EL (cell line): ENCODE measurements at places on chromosomes 7 and 10.

GRCh38 chr7:69903410-69903809 is 305.1 kb downstream of the AUTS2 start:
- DNase-seq: no peak

GRCh38 chr10:48786606-48787282 is 102.1 kb downstream of the WDFY4 start:
- no peak for DNase-seq

DNA sequence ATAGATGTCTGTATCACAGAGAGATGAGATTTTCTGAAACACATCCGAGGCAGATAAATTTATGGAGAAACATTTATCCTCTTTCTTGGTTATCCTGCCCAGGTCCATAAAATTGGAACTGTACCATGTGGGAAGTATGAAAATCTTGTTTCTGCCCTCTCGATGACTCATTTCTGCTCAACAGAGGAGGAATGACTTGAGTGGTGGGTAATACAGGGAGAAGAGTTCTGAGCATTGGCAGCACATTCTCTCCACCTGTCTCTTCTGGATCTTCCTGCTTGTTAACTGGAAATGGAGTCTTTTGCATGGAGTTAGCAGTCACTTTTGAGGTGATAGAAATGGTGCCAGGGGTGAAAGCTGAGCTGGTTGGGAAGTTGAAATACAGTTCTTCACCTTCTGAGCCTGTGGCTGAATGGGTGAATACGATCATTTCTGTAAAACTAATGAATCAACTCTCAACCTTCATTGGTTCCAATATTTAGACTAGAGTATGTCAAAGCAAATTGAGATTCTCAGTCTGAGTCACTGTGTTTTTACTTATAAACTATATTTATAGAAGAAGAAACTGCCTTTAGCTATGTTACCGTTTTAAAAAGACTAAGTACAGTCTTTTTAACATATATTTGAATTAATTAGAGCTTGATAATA is 945.5 kb downstream of the SORCS3 start:
- peak; percentile 57 for DNase-seq

- DNase-seq: no peak
These were observed 111.6 kb upstream of the GLI3 start for GRCh38 chr7:42348631-42349030.

DNA sequence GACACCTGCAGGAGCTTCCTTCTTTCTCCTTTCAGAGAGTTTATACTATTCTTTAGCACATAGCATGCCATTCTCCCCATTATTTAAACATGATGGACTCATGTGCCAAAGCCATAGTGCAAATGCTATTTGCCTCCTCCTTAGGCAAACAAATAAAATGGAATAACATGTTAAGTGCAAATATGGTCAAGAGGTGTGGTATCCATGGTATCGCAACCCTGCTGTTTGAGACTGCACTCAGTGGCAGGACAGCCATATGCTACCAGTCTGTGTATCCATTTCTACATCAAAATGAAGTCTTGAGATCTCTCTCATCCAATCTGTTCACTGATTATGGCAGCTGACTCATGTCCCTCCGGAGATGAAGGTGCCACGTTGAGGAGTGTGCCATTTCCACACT is 22.8 kb downstream of the HEPACAM2 start:
- DNase-seq: no peak

DNA sequence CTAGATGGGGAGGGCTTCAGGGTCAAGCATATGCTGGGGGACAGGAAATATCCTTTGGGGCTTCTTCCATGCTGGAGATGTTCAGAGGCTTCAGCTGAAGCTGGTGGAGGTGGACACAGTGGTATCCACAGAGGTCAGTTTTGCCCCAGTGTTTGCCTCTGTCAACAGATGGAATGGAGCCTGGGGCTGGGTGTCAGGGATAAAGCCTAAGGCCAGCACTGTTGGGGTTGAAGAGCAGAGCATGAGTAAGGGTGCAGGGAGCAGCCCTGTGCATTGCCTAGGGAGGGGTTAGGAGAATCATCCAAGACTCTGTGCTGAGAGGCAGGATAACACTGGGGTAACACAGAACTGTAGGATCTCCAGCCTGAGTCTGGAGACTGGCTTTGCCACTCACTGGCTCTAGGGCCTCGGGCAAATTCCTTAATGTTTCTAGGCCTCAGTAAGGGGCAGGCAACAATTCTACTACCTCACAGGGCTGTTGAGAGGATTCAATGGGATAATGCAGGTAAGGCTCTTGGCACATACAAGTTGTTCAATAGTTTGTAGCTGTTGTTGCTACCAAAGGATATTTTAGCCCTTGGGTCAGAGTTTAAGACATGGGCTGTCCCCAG is 21.8 kb upstream of the MYL7 start:
- peak; percentile 59 for DNase-seq

DNA sequence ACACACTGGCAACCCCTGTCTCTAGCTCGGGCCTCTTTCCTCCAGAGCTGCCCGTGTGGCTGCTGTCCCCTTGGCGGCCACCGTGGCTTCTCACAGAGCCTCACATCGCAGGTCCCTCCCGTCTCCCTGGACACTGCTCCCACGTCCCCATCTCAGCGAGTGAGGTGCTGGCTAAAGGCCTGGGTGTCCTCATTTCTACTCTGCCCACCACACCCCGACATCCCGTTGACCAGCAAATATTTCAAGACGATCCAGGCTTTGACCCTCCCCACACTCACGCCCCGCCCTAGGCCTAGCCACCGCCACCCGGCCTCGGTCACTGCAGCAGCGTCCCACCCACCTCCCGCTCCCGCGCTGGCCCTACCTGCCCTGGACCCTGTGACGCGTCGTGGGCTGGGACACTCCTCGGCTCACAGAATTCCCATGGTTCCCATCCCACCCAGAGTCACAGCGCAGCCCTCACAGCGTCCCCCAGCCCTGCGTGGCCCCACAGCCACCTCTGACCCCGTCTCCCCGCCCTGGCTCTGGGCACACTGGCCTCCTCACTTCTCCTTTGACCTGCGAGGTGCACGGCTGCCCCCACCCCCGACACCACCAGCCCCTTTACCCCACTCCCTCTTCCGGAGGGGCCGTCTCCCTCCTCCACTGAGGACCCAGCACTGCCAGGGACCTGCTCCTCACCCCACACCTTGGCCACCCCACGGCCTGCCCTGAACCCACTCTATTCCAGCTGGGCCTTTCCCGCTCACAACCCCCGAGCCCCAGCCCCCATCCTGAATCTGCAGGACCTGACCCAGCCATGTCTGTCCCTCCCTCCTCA is 6.9 kb downstream of the ADAP1 start:
- DNase-seq: no peak

DNA sequence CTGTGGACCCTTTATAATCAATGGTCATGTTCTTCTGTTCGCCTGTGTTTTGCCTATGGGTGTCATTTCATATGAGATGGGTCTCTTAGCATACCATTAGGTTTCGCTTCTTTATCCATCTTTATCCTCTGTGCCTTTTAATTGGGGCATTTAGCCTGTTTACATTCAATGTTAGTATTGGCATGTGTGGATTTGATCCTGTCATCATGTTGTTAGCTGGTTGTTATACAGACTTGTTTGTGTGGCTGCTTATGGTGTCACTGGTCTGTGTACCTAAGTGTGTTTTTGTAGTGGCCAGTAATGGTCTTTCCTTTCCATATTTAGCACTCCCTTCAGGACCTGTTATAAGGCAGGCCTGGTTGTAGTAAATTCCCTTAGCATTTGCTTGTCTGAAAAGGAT is 90.3 kb downstream of the MYO3A start:
- no peak for DNase-seq

DNA sequence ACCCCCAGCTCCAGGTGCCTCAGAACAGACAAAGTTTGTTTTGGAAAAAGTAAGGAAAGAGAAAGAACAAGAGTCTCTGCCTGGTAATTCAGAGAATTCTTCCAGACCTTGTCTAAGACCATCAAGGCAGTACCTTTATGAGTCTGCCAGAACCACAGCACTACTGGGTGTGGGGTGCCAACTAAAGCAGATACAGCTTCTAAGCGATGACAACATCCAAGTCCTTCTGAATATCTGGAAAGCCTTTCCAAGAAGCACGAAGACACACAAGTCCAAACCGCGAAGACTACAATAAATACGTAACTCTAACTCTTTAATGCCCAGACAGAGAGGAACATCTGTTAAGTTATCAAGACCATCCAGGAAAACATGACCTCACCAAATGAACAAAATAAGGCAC is 94.3 kb downstream of the SIRT1 start:
- DNase-seq: no peak

DNA sequence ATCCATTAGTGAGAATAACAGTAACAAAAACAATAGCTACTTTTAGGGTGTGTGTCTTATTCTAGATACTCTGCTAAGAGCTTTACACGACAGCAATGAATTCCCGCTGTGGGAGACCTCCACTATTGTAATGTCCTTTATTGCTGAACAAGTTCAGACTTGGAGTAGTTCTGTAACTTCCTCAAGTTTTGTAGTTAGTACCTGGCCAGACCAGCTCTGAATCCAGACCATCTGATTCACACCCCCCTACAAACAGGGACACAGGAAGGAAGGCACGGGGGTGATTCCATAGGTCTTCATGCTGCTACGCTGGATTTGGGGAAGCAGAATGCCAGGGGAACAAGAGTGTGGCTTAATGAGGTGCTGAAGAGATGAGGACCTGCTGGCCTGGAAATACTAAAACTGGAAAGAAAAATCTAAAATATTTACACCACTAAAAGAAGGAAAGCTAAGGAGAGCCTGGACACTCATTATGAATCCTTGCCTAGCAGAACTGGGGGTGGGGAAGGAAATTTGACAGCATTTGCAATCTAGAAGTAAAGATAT is 194.6 kb upstream of the TMEM72 start:
- no peak for DNase-seq

- DNase-seq: no peak
These were observed 136.7 kb downstream of the KIF20B start for GRCh38 chr10:89838044-89838615.

DNA sequence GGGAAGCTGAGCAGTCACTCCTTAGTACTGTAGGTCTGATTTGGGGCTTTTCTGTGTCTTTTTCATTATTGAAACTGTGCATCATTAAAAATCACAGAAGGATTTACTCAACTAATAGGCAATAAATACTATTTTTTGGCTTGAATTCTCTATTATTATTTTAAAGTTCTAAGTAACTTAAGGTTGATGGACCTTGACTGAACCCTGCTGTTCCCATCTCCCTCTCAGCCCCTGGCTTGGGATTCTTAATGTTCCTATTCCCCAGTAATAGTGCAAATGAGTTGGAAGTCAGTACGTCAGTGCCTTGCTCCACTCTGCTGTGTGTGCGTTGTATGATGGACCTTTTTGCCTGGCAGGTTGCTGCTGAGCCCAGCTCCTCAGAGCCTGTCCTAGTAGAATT is 166.3 kb downstream of the SND1 start:
- DNase-seq: no peak

DNA sequence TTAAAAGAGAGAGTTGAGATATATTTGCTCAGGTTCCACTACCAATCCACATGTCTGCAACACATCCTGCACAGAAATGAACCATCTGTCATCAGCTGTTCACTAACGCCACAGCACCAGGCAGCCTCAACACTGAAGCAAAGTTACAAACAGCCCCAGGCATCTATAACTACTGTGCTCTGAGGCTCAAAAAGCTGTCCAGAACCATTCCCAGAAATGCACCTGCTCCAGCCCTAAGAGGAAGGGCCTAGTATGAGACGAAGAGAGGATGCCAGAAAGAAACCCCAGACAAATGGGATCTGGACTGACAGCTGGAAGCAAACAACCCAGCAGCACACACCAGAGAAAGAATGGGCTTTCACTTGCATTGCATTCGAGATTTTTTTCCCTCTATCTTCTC is 159.3 kb downstream of the ELMO1 start:
- no peak for DNase-seq

DNA sequence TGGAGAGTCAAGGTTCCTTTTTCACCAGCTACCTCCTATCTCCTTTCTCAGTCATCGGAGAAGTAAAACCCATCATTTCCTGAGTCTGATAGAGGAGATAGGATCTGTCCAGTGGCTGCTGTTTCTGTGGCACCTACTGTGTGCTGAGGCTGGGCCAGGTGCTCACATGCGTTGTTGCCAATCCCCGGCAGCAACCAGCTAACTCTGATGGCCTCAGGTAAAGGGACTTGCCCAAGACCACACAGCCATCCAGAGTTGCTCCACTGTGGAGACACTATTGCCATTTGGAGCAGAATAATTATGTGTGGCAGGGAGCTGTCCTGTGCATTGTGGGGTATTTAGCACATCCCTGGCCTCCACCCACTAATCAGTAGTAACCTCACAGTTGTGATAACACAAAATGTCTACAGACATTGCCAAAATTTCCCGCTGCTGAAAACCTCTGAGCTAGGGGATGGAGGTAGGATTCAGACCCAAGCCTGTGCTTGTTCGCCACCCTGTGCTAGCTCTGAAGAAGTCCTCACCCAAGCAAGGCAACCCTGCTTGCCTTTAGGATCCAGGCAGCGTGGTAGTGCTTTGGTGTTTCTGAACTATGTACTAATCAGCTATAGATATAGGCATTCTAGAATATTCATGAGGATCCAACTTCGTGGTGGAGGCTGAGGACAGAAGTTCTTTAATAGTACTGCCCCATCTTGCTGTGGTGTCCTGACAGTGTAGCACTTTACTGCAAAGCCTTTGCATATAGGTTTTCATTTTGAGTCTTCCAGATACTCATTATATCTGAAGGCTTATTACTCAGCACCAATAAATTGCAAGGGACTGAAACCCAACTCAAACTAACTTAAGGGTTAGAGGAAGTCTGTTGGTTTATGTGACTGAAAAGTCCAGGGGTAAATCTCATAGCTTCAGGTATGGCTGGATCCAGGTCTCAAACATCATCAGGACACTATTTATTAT is 164.6 kb downstream of the GRK5 start:
- DNase-seq: no peak

DNA sequence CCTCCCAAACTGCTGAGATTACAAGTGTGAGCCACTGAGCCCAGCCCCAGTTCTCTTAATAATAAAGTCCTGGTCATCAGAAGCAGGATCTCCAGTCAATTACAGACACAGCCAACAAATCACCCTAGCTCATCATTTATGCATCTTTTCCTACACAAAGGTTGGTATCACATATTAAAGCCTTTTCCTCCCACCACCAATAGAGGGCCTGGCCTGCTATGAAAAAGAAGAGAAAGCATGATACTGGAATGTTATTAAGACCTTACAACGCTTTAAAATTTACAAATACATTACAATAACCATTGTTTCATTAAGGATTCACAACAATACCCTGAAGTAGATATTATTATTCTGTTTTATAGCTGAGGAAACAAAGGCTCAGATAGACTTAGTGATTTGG is 25.9 kb downstream of the VAX1 start:
- DNase-seq: no peak

- DNase-seq: no peak
These were observed 5.4 kb downstream of the SAP25 start for GRCh38 chr7:100568176-100568895.

GRCh38 chr7:152959610-152960009 is 200.1 kb downstream of the ACTR3B start:
- no peak for DNase-seq

DNA sequence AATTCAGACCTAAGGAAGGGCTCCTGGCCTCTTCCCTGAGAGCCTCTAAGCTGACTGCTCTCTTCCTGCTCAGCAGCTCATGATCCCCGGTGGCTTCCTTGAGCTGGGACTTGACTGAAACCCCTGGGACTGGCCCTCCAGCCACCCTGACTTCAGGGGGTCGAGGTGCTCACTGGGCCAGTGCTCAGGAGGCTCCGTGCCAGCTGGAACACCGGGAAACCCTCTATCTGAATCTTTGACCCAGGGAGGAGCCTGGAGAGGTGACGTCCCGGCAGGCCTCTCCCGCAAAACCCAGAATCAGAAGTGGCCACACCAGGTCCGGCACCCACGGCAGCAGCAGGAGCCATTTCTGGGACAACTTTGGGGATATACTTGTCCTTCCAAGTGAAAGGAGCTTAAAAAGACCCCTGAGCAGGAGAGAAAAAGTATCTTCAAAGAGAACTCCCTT is 110.7 kb downstream of the WDR37 start:
- no peak for DNase-seq
